LHCN-M2 (cell line): ENCODE measurements at places on chromosomes 11 and 22. TPM values are rescaled to one million over a fixed set of nuclear protein-coding genes. Genes with fewer than 3 reads are reported as not detected.

GRCh38 chr22:46827136-46827780, 64.8 kb downstream of the TBC1D22A start:
- DNase-seq, result no peak

NAV2 gene
- total RNA-seq, result 25.4 and 32.3 TPM in 2 replicates

DNA sequence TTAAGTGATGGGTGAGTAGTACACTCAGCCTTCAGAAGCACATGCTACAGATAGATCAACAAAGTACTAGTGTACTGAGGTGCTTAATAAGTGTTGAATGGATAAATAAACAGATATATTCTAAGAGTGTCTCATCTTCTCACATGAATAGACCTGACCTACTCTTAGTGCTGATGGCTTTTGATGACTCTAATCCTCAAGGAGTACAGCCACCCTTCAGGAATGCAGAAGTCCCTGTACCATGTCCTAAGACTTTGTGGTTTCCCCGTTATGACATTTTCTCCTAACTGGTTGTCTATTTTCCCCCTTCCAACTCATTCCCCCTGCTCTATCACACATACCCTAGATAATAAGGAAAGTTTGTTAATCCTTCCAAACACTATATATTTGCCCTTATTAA, 61.6 kb downstream of the C11orf65 start:
- DNase-seq, result peak; percentile 34

TBX1 gene
- 13.0 and 16.7 TPM in 2 replicates for total RNA-seq

CABP4 gene
- total RNA-seq, result 1.2 and 3.1 TPM in 2 replicates

GRCh38 chr11:9974375-9974774, 310.5 kb downstream of the SWAP70 start:
- DNase-seq, result no peak

GRCh38 chr11:111352231-111352746, 26.8 kb downstream of the POU2AF1 start:
- no peak for DNase-seq

CDC45 gene
- total RNA-seq, result 62.3 and 67.6 TPM in 2 replicates

DNA sequence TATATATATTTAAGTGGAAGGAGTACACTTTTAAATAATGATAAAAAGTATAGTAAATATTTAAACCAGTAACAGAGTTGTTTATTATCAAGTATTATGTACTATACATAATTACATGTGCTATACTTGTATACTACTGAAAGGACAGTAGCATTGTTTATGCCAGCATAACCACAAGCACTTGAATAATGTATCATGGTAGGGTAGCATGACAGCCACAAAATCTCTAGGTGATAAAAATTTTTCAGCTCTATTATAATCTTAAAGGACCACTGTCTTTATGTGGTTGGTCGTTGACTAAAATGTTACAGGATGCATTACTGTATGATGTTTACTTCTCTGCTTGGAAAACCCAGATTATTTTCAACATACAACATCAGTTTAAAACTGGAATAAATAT, 349.2 kb downstream of the CASP12 start:
- peak; percentile 26 for DNase-seq

OR52E8 gene
- not detected in 2 replicates for total RNA-seq

DNA sequence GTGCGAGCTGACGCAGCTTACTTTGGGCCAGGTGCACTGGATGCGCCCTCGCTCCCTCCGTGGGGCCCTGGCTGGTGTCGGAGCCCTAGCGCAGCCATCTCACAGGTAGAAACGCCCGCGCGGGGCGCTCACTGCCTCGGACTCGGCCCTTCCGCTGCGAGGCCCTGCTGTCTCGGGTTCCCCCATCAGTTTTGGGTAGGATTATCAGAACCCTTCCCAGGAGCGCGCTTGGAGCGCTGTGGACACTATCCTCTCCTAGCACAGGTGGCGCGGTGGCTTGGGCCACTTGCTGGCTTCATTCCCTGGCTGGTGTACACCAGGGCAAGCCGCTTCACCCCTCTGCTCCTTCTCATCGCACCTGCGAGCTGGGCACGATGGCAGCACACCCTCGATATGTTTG, 35.7 kb upstream of the B3GAT1 start:
- no peak for DNase-seq

DNA sequence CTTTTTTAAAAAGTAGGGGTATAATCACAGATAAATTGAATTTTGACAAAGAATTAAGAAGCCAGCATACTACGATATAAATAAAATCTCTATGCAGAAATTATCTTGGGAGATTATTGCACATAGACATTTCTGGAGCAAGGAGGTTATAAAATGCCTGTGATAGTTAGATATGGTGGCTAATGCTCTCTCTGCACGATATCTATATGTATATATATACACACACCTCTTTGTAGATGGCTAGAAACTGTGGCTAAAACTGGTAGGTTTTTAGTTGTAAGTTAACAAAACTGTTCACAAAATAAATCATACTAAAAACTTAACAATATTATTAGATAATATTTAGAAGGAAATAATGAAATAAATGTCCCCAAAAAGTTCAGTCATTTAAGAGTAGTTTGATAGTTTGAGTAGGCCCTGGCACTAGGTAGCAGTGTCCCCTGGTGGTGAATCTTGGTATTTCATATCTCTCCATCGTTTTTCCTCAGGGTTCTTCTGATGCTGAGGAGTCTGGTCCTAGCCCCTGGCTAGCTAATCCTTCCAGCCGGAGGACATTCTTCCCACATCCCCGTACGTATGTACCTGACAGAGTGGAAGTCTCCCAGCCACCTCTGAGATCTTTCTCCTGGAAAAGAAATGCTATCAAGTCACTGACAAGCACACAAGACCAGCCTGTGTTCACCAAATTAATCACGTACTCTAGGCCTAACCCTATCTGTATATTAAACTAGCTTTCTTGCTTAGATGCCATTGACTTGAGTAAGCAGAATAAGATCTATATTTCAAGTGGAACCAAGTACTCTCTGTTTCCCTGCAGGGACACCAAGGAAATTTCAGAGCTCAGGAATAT, 32.2 kb downstream of the ART5 start:
- DNase-seq, result peak; percentile 25

MMP3 gene
- total RNA-seq, result 5.1 and 9.0 TPM in 2 replicates

OR2AG1 gene
- total RNA-seq, result not detected in 2 replicates

- peak; percentile 46 for DNase-seq
These were observed 554 bp downstream of the LRRC32 start for GRCh38 chr11:76669901-76670484.

DNA sequence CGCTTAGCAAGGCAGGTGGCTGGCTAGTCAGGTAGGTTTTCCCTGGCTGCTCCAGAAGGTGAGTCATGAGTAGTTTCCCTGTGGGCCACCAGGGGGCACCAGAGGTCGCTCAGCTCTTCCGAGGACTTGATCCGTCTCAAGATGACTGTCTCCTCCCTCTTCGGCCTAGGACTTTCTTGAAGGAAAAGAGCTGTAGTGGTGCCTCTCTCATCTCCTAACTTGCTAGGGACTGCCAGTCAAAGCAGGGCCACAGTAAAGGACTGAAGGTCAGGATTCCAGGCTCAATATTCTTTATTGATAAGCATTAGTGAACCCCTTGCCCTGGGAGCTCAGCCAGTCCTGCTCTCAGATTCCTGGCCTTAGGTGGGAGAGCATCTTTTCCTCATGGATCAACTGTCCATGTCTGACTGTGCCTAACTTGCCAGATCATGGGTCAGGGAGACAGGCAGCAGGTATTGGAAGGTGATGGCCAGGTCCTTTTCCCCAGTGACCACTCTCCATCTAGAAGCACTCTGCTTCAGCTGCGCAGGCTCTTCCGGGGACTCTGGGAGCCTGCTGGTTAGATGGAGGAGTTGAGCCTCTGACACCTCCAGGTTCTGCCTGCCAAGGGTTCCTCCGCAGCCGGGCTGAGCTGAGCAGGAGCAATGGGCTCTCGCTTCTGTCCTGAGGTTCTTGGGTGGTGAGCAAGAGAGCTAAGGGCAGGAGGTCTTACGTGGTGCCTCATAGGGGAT, 1.9 kb downstream of the POLD4 start:
- peak; percentile 71 for DNase-seq

DNA sequence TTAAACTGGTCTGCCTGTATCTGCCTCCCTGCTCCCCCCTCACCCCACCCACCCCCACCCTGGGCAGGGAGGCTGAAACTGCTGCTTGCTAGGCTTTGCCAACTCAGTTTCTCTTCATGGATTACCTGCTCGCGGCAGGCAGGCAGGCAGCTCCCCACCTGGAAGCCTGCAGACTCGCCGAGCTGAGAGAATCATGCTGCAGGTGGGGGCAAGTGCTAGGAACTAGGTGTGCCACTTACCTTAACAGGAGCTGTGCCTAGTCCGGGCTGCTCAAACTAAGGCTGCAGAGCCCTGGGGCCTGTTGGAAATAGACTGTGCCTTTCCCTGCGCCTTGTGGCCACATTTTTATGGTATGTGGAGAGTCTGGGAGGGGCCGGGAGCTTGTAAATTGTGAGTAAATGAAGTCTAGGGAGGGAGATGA, 30.3 kb downstream of the MARK2 start:
- no peak for DNase-seq

- no peak for DNase-seq
These were observed 375.8 kb downstream of the INSC start for GRCh38 chr11:15490535-15490934.

OR4D10 gene
- not detected in 2 replicates for total RNA-seq

DNA sequence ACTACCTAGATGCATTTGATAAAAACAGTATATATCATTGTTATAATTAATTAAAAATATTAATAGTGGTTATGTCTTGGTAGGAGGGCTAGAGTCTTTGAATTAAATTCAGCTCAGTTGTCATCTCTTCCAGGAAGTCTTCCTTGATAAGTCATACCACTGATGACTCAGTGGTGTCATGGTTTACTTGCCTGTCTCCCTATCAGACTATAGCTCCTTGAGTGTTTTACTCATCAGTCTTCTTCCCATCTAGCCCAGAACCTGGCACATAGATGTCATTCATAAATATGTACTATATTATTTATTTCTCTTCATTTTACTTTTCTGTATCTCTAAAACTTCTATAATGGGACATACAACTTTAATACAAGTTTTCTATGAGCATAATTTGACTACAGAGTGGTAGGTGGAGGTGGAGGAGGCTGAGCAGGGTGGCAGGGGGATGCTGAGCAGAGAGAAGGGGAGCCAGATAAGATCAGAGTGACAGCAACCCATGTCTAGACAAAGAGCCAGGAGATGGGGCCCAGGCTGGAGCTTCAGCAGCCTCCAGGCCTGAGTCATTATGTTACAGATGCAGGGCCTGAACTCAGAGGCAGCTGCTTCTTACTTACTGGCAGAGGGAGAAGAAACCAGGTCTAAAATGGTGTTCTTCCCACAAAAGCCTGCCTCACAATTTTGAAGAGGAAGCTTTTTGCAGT, 82.3 kb upstream of the PHOX2A start:
- DNase-seq, result peak; percentile 70

PAX6 gene
- 0.23 and 0.58 TPM in 2 replicates for total RNA-seq

CDC42BPG gene
- 0.11 TPM in 1 of 2 replicates, not detected in the other for total RNA-seq

DNA sequence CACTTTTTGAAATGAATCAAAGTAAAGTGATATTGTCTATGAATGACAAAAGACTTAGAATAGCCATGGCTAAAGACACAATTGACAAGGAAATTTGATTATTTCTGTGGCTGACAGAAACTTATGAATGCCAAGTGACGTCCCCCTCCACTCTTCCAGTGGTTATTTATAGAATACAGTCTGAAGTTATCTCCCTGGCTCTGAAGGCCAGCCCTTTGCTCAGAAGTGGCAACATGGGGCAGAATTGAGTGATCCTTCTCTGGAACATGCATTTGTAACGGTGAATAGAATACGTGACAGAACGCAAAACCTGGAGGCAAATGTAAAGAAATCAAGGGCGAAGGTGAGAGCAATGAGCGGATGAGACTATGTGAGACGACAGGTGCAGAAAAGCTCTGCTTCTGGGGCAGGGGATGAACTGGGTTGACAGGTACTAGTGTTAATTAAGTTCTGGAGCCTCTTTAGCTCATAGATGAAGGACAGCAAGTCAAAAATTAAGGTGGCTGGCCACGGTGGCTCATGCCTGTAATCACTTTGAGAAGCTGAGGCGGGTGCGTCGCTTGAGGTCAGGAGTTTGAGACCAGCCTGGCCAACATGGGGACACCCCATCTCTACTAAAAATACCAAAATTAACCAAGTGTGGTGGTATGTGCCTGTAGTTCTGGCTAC, 585.7 kb upstream of the B3GAT1 start:
- no peak for DNase-seq

GRCh38 chr11:44032299-44033085, 15.3 kb upstream of the ACCSL start:
- DNase-seq, result peak; percentile 72

GRCh38 chr22:48750282-48750681, 1077.4 kb downstream of the BRD1 start:
- no peak for DNase-seq

SLC22A8 gene
- not detected in 2 replicates for total RNA-seq

DNA sequence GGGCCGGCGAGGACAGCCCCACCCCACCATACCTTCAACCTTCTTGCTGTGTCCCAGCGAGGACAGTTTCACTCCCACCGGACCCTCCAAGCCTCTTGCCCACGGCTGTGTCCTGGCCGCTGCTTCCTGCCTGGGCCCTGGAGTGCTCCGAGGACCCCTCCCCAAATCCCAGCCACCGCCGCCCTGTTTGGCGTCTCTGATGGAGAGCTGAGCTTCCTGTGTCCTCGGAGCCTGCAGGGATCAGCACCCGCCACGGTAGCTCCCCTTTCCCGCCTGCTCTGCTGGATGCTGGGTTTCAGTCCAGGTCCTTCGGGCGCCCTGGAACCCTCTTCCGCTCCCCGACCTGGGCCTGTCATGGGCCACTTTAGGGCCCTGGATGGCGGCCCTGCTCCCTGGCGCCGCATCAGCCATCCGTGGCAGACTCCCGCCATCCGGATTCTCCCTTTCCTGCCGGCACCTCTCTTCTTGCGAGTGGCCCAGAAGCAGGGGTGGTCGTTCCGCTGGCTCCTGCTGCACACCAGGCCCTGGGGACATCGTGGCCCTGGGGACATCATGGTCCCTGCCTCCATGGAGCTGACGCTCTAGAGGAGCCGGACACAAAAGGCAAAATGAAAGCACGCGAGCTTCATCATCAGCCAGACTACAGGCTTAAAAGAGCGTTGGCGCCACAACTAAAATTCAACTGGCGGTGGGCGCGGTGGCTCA, 34.3 kb upstream of the GAL start:
- no peak for DNase-seq

PHOX2A gene
- not detected in 2 replicates for total RNA-seq

GRCh38 chr11:9210922-9211320, 54.2 kb downstream of the DENND5A start:
- DNase-seq, result peak; percentile 46

LRRC56 gene
- total RNA-seq, result 0.17 and 0.19 TPM in 2 replicates

F2 gene
- total RNA-seq, result not detected in 2 replicates

TXN2 gene
- 34.4 and 38.9 TPM in 2 replicates for total RNA-seq

- DNase-seq, result no peak
These were observed 12.6 kb downstream of the UVRAG start for GRCh38 chr11:75827562-75827961.

- DNase-seq, result no peak
These were observed 8.5 kb downstream of the MYRF start for GRCh38 chr11:61760946-61761345.

DNA sequence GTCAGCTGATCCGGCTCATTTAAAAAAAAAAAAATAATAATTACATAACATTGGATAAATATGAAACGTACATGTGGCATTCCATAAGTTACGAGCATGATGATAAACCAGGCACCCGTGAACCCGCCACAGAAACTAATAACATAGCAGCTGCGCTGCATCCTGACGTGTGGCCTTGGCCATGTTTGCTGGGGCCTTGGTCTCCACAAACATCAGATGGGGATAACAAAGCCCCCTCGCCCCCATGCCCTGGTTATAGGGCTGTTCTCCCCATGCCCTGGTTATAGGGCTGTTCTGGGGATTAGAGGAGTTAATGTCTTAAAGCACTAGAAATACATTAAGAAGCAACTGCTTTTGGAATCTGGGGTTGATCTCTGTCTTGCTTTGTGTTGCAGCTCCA, 36.7 kb downstream of the FLRT1 start:
- DNase-seq, result no peak

NDUFC2 gene
- total RNA-seq, result 83.7 and 96.5 TPM in 2 replicates
